CD4-positive, alpha-beta T cell treated with Interleukin-2 at 100 ng/mL for 4 hours (primary cell): ENCODE measurements at places on chromosomes 2 and 18.

- DNase-seq = no peak
Observed at GRCh38 chr2:67456428-67456827, 59.3 kb downstream of the ETAA1 start.

- no peak for DNase-seq
Observed at GRCh38 chr2:97935719-97936161, 60.0 kb downstream of the TMEM131 start.

GRCh38 chr2:144426355-144426754 is 93.6 kb downstream of the ZEB2 start:
- no peak for DNase-seq

DNA sequence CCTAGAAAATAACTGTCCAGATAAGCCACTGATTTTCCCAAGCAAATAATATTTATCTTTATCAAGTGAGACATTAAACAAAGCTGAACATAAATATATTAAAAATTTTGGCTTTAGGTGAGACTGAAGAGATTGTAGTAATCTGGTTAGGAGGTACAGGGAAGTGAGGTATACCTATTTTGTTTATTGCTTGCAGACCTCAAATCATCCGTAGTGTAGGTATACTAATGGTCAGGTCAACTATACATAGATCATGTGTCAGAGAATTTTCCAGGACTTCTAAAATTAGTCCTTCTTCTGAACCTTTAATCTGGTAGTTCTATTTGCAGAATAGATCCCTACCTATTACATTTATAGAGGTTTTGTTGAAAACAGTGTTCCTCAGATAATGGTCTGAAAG is 41.5 kb downstream of the SP140 start:
- no peak for DNase-seq
